ENCODE measurements at places on chromosomes 7 and 10.

GRCh38 chr10:97612386-97612785, 20.9 kb downstream of the MORN4 start:
- peak; percentile 63 for DNase-seq

DNA sequence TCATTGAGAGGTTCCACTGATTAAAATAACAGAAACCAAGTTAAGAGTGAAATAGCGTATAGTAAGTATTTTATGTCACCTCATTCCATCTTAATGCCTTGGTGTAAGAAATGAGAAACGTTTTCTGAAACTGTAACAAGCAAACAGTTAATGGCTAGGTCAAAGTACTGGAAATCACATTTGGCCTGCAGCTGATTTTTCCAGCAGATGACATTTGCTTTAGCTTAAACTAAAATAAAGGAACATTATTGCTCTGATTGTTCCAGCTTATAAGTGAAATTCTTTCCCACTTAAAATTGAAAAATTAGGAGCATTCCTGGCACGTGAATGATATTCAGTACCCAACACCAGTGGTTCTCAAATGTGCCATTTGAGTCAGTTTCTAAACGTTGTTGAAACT, 213.6 kb upstream of the DPP6 start:
- peak; percentile 70 for DNase-seq

GRCh38 chr7:12703881-12704280, 16.4 kb downstream of the ARL4A start:
- DNase-seq = no peak

DNA sequence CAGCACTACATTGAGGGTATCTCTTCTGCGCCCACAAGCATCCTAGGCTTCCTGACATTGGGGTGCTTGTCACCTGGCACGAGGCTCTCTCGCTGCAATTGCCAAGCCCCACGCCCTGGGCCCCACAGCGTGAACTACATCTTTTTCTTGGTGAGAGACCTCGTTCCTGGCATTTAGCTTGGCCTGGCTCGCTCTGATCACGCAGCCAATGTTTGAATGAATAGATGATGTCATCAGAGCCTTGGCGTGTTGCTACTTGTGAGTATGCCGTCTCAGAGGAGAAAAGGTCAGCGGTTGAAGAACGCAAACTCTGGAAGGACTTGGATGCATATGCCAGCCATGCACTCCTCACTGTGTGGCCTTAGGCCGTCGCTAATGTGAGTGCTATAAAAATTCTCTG, 150.2 kb upstream of the AUTS2 start:
- peak; percentile 72 for DNase-seq

GRCh38 chr10:52571018-52571417, 201.6 kb downstream of the MBL2 start:
- DNase-seq = no peak

DNA sequence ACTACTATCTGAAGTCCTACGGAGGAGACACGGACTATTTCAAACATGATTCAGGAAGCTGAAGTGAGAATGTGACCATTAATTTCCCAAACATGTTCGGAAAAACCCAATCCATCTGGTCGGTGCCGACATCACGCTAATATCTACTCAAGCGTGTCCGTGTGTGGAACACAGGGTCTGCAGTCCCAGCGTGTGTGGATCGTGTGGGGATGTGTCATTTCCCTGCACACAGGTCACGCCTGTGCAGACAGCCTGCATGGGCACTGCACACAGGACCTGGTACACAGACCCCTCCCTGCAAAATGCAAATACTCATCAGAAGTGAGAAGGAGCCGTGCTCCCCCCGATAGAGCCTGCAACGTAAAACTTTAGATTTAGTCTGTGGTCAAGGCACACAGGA, 57.8 kb downstream of the CARD11 start:
- no peak for DNase-seq

DNA sequence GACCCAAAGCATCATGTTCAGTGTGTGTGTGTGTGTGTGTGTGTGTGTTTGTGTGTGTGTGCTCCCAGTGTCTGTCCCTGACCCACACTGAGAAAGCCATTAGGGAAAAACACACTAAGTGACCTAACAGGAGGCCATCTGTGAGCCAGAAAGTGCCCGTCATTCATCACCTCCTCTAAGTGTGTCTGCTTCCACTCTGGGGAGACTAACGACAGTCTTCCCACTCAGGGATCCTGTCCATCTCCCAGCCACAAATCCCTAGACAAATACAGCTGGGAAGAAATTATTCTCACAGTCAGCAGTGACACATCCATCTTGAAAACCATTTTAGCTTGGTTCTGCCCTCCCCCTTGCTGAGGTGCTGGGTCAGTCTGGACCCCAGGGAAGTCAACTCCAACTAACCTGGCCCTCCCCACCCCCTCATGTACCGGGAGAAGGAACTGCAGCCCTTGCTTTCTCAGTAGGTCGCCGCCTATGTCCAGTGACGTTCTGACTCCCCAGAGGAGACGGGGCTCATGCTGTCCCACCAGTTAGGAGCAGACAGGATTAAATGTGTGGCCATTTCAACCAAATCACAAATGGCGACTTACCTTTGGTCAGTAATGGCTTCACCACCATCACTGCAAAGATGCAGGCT, 296.5 kb upstream of the ZNF32 start:
- no peak for DNase-seq

Measured in muscle of back (tissue), 13 donors.